ENCODE measurements at places on chromosomes 12 and 14. TPM values are rescaled to one million over a fixed set of nuclear protein-coding genes. Genes with fewer than 3 reads are reported as not detected.

Gene NTS
- not detected for total RNA-seq

Gene RFLNA
- total RNA-seq, result 1.2 TPM

Gene PLD4
- total RNA-seq, result 0.62 TPM

Gene GARIN6
- total RNA-seq, result not detected

Gene KRT82
- total RNA-seq, result not detected

Gene ARMH4
- 14.6 TPM for total RNA-seq

Gene RERG
- total RNA-seq, result 77.3 TPM

Gene KRT2
- total RNA-seq, result not detected

Gene RPGRIP1
- total RNA-seq, result 2.3 TPM

Gene CCDC198
- total RNA-seq, result not detected

All from aorta (tissue), 5 donors.